ENCODE measurements at places on chromosomes 3 and 15.

- no peak for DNase-seq
Observed at GRCh38 chr15:43775411-43775965, 1.3 kb downstream of the ELL3 start.

GRCh38 chr15:70447928-70448698 lies 315.2 kb downstream of the UACA start:
- DNase-seq: no peak

DNA sequence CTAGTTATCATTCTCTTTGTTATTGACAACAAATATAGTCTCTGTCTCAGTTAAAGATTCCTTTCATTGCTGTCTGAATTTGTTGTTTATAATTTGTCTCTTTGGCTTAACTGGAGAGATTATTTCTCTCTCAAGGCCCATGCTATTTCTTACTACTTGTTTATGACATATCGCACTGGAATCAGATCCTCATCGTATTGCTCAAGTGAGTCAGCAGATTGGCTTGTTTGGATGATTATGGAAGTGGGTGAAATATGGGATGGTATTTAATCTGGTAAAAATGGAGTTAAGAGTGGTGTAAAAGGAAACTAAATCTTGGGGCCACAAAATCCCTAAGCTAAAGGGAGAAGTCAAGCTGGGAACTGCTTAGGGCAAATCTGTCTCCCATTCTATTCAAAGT lies 613.1 kb downstream of the SI start:
- DNase-seq: no peak

- DNase-seq: no peak
Observed at GRCh38 chr3:72907131-72907711, 19.4 kb downstream of the GXYLT2 start.

- DNase-seq: no peak
Observed at GRCh38 chr15:28094732-28095521, 4.2 kb downstream of the OCA2 start.

DNA sequence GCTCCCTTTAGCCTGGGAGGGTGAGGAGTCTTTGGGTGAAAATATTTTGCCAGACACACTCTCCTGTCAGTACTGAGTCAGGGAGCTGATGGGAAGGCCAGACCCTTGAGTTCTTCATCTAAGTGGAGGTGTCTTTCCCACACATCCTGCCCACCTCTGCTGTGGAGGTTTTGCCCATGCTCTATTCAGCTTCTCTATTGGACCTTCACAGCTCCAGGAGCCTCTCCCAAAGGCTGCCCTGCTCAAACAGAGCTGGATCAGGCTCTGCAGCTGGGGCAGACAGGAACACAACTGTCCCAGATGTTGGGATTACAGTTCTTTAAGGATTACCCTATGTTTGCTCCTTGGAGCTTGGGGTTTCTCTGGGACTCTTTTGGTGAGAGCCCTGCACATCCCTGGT lies 77.9 kb downstream of the SPSB4 start:
- no peak for DNase-seq

GRCh38 chr3:82790307-82791097 lies 1029.1 kb upstream of the GBE1 start:
- no peak for DNase-seq

DNA sequence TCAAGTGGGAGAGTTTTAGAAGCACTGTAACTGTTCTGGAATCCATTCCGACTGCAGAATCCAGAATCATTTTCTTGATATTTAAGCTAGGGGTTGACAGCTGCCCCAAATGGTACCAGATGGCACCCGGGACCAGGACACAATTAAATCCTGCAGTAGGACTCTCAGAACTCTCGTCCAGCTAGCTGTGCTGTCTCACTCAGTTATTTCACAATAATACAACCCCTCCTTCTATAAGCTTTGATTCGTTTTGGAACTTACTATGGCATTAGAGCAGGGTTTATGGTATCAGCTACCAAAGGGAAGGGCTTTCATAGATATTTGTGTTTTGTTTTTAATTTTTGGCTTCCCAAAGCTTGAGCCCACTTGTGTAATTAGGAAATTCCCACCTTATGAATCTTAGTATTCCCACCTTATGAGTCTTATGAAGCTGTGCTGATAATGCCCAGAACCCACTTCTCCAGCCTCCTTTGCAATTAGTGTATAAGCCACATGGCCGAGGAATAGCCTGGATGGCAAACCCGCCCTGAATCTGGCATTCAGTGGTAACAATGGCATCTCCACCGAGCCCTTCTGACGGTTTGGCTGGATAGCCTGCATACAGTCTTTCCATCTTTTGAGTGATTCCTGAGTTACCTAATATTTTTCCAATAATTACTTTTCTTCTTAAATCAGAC lies 120.1 kb downstream of the UACA start:
- DNase-seq: no peak

- no peak for DNase-seq
Observed at GRCh38 chr15:55894399-55894965, 98.9 kb downstream of the NEDD4 start.

- DNase-seq: no peak
Observed at GRCh38 chr15:40697916-40698315, 2.9 kb downstream of the RAD51 start.

GRCh38 chr3:97994328-97994945 lies 22.2 kb upstream of the RIOX2 start:
- DNase-seq: no peak

Data from stimulated activated CD4-positive, alpha-beta T cell treated with anti-CD3 and anti-CD28 coated beads, TNF-alpha, amount 100 ng/mL, for 4 hours (primary cell).